Mesenteric fat pad (tissue), 1 donor: ENCODE measurements at places on chromosomes 1 and 21. TPM values are rescaled to one million over a fixed set of nuclear protein-coding genes. Genes with fewer than 3 reads are reported as not detected.

GRCh38 chr21:40250514-40251294 lies 383.5 kb downstream of the PCP4 start:
- DNase-seq, result no peak

The EPHB2 gene
- 5.7 TPM for total RNA-seq

DNA sequence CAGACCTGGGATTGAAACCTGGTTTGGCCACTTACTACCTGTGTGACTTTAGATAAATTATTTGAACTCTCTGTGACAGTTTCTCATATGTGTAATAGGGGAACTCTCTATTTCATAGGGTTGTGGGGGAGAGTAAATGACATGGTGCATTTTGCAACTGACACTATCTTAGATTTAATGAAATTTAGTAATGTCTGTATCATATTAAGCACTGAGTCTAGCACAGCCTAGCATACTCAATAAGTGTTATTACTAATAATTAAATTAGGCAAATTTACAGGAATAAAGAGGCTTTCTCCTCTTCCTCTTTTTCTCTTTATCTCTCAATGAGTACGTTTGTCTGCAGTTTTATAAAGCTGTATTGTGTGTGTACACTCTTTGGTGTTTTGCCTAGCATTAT lies 80.2 kb upstream of the MACF1 start:
- DNase-seq, result no peak

GRCh38 chr1:54327386-54328065 lies 78.7 kb downstream of the SSBP3 start:
- no peak for DNase-seq

GRCh38 chr1:244028701-244029100 lies 22.4 kb upstream of the ZBTB18 start:
- DNase-seq, result no peak

The BRWD1 gene
- total RNA-seq, result 37.4 TPM

The ESRRG gene
- 1.9 TPM for total RNA-seq

The HSD3B1 gene
- not detected for total RNA-seq

DNA sequence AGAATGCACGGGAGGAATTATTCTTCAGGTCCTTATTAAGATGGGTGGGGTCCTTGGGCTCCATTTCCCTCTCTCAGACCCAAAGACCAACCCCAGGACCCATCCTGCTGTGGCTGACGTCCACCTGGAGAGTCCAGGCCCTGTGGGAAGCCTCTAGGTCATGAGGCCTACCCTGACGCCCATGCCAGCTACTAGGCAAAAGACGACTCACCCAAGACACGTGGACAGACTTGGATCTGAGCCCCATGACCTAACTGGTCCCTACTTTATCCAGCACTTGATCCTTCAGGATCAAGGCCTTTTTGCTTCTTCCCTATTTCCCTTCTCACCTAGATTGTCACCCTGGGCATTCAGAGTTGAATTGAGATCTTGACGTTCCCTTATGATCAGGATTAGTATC lies 56.0 kb upstream of the CASZ1 start:
- DNase-seq, result no peak
